ENCODE measurements at places on chromosomes 7 and 10.

DNA sequence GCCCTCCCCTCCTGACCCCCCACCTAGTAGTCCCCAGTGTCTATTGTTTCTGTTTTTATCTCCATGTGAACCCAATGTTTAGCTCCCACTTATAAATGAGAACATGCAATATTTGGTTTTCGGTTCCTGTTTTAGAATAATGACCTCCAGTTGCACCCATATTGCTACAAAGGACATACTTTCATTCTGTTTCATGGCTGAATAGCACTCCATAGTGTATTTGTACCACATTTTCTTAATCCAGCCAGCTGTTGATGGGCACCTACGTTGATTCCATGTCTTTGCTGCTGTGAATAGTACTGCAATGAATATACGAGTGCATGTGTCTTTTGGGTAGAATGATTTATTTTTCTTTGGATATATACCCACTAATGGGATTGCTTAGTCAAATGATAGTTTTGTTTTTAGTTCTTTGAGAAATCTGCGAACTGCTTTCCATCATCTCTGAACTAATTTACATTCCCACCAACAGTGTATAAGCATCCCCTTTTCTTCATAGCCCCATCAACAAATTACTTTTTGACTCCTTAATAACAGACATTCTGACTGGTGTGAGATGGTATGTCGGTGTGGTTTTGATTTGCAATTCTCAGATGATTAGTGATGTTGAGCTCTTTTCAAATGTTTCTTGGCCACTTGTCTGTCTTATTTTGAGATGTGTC is 128.4 kb upstream of the PHYHIPL start:
- no peak for DNase-seq

- no peak for DNase-seq
These were observed 87.9 kb upstream of the PLXDC2 start for GRCh38 chr10:19728376-19728775.

DNA sequence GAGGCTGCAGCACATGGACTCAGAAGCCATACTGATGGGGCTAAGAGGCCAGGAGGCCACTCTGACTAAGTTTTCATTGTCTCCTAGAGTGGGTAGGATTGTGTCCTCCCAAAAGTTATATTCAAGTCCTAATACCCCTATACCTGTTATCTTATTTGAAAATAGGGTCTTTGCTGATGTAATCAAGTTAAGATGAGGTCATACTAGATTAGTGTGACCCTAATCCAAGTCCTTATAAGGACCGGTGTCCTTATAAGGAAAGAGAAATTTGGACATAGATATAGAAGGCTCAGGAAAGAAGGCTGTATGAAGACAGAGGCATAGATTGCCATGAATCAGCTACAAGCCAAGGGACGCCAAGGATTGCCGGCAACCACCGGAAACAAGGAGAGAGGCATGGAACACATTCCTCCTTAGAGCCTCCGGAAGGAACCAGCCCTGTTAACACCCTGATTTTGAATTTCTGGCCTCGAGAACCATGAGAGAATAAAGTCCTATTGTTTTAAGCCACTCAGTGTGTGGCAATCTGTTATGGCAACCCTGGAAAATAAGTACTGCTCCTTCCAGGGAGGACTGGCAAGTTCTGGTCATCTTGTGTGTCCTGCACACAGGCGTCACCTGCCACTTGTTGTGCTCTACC is 157.0 kb downstream of the EMX2 start:
- no peak for DNase-seq

GRCh38 chr7:30091491-30091912 is 43.3 kb upstream of the MTURN start:
- DNase-seq = peak; percentile 15

DNA sequence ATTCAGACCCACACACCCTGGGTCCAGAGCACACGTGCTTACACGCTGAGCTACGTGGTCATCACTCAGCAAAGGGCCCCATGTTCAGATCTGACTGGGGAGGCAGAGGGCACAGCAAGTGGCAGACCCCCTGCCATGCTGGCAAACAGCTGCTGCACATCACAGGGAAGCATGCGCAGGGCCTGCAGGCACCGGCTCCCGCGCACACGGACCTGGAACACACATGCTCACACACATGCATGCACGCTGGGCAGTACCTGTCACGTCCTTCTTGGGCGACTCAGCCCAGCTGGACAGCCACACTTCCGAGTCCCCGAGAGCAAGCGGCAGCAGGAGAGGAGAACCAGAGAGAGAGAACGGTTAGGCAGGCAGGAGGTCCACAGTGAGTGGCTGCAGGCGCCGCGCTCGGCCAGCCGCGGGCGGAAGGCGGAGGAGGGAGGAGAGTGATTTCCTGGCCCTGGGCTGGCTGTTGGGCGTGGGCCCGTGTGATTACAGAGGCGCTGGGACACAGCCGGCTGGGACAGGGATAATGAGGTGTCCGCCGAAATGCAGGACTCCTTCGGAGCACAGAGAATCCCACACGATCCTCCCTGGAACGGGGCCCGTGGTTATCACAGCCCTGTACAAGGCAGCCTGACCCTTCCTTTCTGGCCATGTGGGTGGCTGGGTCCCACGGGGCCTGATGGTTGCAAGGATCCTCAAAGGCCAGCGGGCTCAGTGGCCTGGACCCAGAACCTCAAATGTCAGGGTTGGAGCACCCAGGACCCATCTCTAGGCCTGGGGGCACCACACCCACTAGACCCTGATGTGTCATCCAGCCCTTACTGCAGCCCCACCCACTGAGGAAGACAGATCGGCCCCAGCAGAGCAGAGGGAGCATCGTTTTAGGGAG is 175.1 kb downstream of the NEURL1 start:
- DNase-seq = peak; percentile 70

GRCh38 chr10:67665491-67665890 is 30.5 kb downstream of the CTNNA3 start:
- DNase-seq = peak; percentile 53

- no peak for DNase-seq
These were observed 83.0 kb downstream of the CXCL12 start for GRCh38 chr10:44301781-44302355.

- no peak for DNase-seq
These were observed 69.8 kb downstream of the MAP3K8 start for GRCh38 chr10:30503700-30504266.

DNA sequence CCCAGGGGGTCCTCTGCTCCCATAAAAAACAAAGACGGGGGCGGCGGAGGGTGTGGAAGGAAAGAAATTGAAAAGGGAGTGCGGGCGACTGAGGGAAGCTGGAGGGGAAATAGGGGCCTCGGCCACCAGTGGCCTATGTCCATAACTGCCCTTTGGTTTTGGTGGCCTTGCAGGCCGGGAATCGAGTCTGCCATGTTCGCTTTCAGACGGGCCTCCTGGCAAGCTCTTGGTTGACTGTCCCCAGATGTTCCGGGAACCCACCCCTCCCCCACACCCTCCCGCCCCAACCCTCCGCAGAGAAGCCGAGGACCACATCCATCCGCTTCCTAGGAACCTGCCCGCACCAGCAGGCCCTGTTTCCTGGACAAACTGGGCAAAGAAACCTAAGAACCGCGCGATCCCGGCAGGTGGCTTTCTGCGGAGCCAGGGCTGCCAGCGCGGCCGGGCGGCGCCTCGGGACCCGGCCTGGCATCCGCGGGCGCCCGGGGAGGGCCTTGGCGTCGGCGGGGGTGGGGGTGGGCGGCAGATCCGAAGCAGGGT is 20.0 kb upstream of the GATA3 start:
- DNase-seq = no peak

DNA sequence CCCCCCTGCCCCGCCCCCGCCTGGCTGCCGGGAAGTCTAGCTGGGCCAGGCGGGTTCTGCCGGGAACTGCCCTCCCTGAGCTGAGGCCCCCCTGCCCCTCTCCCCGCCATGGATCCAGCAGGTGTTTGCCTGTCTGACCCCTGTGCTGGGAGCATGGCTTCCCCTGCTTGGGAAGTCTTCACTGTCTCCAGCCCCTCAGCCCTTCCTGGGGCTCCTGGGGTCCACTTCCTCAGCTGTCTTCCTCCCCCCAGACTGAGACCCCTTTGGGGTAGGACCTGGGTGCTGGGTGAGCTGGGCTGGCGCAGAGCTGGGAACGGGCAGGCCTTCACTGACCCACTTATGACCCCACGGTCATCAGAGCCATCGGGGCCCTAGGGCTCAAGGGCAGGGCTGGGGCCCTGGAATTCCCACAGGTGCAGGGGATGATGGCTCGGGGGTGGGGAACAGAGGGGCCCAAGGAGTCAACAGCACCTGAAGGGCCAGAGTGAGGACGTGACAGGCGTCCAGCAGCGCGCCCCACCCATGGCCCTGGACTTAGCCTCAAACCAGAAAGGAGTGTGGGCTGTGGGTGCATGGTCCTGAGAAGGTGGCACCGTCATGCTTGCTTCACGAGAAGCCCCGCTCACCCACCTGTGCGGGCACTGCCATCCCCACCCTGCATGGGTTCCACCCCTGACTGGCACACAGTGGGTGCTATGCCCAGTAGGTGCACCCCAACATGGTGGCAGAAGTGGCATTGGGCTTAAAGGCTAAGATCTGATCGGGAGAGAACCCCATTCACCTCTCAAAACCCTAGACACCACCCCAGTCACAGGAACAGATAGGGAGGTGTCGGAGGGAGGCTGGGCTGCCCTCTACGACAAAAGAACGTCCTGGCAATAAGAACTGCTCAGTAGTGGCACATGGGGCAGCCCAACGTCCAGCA is 16.2 kb upstream of the TNRC18 start:
- DNase-seq = no peak
